ENCODE measurements at places on chromosomes 16 and 17.

DNA sequence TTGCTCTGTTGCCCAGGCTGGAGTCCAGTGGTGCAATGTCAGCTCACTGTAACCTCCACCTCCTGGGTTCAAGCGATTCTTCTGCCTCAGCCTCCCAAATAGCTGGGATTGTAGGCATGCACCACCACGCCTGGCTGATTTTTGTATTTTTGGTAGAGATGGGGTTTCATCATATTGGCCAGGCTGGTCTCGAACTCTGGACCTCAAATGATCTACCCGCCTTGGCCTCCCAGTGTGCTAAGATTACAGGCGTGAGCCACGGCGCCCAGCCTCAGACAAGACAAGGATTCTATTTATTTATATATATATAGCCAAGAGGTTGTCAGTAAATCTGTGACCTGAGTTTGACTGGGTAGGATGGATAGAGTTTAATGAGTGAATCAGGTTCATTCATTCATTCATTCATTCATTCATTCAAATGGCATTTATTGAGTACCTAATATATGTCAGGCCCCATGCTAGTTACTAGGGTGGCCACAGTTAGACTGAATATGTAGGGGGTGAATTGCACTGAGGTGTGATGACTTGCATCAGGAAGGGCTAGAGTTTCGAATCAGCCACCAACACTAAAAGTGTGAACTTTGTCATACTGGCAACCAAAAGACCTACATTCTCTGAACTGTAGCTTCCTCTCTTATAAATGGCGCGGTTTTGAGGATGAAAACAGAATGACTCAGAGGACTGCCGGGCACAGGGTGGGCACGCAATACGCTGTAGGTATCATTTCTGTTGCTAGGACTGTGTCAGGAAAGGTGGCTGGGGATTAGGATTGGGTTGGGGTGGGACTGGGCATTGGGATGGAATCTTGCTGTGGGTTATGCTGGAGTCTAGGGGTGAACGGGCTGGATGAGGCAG lies 37.8 kb downstream of the ITGAE start:
- no peak for DNase-seq

DNA sequence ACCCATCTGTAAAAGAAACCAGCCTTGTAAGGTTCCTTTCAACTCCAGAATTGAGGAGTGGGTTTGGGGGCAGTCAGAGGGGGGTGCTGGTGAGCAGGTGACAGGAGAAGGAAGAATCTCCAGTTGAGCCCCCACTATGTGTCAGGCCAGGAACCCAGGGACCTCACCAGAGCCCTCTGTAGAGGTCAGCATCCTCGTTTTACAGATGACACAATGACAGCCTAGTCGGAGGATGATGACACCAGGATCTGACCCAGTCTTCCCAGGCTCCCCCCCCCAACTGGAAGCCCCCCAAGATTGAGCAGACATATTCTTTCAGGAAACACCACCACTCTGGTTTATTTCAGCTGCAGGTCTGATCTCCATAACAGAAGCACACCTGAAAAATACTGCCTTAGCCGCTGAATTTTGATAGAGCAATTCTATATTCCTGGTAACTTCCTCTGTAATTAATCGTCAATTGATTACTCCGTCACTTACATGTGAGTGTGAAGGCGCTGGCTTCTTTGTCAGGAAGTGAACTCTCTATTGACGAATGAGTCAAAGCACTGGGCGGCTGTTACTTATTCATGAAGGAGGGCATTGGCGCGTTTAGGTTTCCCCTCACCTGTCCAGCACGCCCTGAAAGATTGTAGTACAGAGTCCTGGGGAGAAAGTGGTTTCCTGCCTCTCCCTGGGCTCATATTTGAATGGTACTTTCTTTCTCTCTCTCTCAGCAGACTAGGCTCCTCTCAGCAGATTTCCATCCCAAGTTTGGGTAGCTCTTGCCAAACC lies 21.2 kb downstream of the SOCS3 start:
- DNase-seq, result no peak

- DNase-seq, result no peak
Observed at GRCh38 chr16:4574919-4575705, 19.0 kb downstream of the C16orf96 start.

- DNase-seq, result no peak
Observed at GRCh38 chr17:61397086-61397842, 2.4 kb upstream of the TBX2 start.

DNA sequence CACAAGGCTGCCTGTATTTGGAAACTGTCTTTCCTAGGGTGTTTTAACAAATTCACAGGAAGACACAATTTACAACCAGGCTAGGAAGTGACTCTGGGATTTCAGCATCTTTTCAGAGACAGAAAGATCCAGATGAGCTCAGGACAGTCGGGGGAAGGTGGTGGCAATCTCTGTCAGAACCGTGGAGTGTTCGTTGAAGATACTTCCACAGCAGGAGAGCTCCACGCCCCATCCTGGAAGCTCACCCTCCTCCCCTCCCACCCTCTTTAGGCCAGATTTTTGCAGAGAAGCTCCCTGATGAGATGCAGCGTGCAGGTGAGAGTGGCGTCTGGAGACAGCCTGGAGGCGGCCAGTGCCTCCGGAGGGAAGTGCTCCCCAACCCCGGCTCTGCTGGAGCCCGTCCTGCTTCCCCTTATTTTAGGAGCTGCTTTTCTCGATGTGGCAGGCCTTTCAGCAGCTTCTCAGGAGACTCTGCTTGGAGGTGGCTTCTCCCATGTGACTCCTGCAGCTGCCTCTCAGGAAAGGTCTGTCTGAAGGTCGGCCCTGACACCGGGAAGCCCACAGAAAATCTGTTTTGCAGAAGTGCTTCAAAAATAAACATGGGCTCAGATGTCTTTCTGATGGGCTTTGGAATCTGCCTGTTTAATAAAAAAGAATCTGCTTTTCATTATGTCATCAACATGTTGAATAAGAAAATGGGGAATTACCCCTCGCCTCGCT lies 186.4 kb upstream of the CHMP6 start:
- no peak for DNase-seq

DNA sequence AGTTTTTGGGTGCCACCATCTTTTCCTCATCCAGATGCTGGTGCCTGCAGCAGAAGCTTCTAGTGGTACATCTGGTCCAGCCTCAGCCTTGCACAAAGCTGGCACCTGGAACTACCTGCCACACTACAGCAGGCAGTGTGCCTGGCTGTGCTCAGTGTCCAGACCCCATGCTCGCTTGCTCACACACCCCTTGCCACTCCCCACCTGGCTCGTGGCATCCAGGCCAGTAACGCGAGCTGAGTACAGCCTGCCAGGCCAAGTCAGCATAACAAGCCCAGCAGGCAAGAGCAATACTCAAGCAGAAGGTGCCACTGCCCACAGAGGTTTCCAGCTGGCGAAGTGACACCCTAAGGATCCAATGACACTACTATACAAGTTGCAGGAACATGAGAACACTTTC lies 29.7 kb upstream of the KIF2B start:
- no peak for DNase-seq

DNA sequence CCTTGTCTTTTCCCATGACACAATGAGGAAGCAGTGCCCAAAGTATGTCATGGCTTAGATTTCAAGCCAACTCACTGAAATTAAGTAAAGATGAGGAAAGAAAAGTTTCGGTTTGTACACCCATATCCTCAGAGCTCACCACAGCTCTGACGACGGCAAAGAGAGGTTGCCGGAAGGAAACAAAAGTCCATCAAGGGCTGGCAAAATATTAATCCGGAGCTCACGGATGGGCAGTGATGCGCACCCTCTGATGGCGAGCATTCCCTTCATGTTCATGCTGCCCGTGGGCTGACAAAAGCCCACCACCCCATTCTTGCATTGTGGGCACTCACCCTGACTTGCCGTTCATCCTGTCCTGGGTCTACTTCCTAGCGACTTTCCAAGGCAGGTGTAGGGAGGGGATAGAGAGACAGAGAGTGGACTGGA lies 103.1 kb downstream of the SOX9 start:
- no peak for DNase-seq

GRCh38 chr16:79404571-79404970 lies 196.0 kb downstream of the MAF start:
- DNase-seq, result no peak

DNA sequence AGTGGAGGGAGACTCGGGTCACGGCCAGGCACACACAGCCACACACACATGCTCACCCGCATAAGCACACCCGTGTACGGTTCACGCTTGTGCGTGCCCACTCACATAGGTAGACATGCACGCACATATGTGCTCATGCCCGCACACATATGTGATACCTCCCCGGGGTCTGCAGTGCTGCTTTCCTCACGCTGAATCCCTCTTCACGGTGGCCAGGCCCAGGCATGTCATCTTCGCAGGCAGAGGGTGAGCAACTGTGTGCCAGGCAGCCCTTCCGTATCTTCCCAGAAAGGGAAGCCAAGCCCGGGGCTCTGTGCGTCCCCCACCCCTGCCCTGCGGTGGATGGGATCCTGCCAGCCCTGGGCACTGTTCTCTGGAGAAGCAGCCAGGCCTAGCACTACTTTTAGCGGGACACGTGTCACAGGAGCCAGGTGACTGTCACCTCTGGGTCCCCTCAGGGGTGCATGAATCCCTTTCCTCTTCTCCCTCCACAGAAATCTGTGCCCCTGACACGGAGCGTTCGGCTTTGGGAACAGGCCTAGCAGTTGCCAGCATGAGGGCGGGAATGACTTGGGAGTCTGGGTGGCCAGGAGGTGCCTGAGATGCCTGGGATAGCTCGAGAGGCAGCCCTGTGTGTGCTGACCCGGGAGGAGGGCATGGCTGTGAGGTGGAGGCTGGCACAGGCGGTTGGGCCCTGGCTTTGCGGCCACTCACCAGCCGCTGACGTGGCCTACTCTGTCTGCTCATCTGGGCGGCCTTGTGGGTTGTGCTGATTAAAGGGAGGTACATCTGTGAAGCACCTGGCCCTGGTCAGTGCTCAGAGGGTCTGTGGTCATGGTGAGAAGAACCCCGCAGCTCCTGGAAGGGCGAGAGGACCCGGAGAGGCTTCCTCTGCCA lies 47.5 kb downstream of the BAIAP2 start:
- no peak for DNase-seq

GRCh38 chr16:46427340-46428107 lies 193.7 kb downstream of the SHCBP1 start:
- no peak for DNase-seq

DNA sequence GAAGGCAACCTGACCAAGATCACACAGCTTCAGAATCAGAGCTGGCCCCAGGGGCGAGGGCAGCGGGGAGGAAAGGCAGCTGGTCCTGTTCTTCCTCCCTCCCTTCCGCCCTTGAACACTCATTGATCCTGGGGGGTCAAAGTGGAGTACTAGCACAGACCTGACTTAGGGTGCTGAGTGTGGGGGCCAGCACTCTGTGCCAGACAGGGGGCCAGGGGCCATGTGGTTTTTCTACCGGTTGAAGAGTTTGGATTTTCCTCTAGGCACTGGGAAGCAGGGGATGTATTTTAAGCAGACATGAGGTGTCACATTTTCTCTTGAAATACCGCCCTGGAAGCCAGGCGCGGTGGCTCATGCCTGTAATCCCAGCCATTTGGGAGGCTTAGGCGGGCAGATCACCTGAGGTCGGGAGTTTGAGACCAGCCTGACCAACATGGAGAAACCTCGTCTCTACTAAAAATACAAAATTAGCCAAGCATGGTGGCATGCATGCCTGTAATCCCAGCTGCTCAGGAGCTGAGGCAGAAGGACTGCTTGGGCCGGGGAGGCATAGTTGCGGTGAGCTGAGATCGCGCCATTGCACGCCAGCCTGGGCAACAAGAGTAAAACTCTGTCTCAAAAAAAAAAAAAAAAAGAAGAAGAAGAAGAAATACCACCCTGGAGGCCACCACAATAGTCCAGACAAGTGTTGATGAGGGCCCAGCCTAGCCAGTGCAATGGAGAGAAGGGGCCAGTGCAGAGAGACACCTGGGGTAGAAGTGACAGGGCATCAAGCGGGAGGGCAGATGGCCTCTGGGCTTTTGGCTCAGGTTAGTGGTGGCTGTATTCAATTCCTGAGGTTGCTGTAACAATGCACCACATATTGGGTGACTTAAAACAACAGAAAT lies 15.3 kb downstream of the OSBPL7 start:
- no peak for DNase-seq

- DNase-seq, result no peak
Observed at GRCh38 chr17:15441315-15441714, 26.1 kb downstream of the CDRT4 start.

DNA sequence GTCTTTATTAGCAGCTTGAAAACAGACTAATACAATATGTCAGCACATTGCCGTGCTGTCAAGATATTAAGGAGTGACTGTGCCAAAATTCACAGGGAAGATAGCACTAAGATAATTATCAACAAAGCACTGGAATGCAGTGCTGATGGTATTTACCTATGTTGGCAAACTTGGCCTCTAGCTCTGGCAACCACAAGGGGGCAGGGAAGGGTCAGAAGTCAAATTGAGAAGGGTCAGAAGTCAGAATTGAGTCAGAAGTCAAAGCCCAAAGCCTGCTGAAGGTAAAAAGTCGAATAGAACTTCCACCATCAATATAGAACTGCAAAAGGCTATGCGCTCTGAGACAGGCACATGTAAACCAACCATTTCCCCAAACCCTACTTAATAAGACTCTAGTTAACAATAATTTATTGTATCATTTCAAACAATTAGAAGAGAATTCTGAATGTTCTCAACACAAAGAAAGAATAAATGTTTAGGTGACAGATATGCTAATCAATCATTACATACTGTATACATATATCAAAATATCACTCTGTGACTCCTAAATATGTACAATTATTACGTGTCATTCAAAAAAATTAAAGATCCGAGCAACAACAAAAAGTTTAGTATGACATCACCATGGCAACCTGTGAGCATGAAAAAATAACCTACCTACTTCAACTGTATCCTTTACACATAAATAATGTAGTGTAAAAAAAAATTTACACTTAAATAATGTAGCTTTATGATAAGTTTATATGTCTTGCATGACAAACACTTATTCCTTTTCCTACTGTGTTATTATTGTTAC lies 916.1 kb downstream of the KCNJ2 start:
- no peak for DNase-seq

GRCh38 chr16:15955425-15955824 lies 6.0 kb downstream of the ABCC1 start:
- no peak for DNase-seq

DNA sequence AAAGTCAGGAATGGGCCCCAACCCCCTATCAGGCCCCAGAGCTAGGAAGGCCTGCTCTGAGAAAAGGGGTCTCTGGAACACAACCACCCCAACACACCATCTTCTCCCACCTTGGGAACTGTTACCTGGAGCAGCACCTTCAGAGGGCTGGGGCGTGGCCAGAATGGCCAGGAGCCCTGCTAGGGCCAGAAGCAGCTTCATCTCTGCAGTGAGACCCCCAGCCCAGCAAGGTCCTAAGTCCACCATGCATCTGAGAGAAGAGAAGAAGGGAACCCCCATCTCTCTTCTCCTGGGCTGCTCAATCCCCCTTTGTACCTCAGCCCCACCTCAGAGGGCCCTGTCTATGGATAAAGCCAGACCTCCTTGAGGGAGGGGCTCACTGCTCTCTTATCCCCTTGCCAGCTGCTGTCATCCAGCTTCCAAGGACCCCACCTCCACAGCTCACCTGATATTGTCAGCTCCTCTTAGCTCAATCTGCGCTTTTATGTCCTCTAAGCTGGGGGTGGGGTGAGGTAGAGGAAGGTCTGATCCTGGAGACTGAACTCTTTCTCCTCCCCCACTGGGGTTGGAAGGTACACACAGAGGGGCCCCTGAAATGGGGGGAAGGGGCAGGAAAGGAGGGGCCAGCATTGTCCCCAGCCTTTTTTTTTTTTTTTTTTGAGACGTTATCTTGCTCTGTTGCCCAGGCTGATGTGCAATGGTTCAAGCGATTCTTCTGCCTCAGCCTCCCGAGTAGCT lies at the start of gene MPO:
TSS of gene MPO (minus strand) at position 456 of the 738 bp plus-strand sequence. CDS start at position 279, 177 bp downstream.
- no peak for DNase-seq

GRCh38 chr16:85935974-85936760 lies 37.2 kb downstream of the IRF8 start:
- no peak for DNase-seq

GRCh38 chr16:84585886-84586285 lies 32.0 kb downstream of the COTL1 start:
- no peak for DNase-seq

- no peak for DNase-seq
Observed at GRCh38 chr16:67701420-67701819, 17.7 kb downstream of the GFOD2 start.
